ENCODE measurements at places on chromosomes 12 and 14.

DNA sequence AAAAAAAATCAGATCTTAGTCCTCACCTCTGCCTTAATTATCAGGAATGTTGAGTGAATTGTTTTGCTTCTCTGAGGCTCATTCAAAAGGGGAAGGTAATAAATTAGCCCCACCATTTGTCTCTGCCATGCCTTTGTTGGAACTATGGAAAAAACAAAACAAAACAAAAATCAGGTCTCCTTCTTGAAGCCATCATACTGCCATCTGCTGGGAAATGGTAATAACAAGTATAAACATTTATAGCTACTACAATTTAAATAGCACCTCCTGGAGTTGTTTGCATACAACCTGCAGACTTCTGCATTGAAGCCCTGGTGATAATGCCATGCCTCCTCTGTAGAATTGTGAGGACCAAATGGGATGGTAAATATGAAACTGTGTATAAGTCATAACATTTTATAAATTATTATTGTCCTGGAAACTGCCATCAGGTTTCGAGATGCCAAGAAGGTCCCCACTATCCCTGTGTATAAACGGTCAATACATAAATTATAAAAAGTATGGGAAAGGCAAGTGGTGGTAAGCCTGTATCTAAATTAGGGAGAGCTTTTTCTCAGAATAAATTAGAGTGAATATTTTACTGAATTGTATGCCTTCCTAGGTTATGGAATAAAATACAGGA, 87.2 kb upstream of the FGD4 start:
- no peak for DNase-seq

DNA sequence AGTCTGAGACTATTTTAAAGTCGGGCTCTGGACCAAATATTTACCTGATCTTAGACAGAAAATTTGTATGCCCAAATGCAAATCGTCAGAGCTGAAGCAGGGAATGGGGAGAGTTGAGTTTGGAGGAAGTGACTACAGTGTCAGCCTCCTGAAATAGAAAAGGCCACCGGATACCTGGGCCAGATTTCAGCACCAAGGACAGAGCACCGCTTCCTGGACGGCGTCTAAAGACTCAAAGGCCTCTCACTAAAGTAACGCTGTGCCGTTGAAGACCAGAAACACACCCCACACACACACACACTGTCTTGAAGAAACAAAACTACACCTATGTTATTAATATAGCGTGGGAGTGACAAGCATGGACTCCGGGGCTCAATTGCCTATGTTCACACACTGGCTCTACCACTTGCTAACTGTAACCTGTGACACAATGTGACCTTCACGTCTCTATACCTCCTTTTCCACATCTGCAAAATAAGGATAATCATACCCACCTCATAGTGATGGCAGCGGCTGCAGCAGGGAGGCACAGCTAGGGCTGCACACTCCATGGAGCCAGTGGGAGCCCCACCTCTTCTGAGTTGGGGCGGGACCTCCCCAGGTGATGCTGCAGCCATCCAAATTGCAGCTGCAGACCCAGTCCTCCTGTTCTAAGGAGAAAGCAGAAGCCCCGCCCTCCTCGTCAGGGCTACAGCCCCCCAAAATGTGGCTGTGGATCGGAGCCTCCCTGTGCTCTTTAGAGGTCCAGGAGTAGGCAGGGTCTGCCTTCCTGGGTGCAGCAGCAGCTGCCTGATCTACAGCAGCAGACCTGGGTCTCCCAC, 35.6 kb downstream of the KRT76 start:
- peak; percentile 30 for DNase-seq

DNA sequence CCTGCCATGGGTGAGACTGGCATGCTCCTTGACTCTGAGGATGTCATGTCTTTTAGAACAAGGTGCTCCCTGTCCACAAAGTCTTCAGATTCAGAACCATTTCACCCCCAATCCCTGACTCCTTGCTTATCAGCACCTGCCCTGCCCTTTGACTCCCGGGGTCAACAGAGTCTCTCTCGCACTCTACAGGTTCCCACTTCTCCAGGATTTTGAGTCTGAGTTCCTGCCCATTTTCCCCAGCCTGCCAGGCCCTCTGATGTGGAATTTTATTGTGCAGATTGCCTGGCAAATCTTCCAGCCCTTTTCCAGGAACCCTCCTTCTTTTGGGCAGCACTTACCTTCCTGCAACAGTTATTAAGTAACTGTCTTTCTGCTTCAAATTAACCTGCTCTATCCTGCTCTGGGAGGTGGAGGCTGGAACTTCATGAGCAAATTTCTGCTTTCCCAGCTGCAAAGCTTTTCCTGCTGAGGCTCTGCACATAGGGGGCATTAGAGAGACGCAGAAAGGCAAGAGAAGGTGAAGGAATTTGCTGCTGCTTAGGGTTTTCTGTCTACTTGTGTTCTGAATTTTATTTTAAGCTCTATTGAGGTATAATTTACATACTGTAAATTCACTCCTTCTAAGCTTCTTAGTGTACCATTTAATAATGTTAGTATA, 259.1 kb downstream of the PCNX1 start:
- DNase-seq, result no peak

DNA sequence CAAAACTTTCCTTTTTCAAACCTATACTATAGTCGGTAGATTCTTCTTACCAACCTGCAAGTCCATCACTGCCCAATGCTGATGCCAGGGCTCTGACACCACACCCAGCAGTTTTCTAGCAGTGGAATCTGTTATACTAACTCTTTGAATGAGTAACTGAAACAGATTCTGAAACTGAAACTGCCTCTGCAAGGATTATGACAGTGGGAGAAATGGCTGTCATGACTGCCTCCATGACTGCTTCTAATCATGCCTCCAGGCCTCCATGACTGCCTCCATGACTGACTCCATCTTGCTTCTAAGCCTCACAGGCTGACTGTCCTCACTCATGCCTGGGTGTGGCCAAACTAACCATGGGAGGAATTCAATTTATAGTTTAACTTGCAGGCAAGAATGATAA, 29.4 kb upstream of the OXA1L start:
- DNase-seq, result no peak

GRCh38 chr12:116561181-116561821, 2.1 kb downstream of the MAP1LC3B2 start:
- DNase-seq, result no peak

GRCh38 chr12:1581973-1582708, 12.2 kb downstream of the FBXL14 start:
- no peak for DNase-seq

DNA sequence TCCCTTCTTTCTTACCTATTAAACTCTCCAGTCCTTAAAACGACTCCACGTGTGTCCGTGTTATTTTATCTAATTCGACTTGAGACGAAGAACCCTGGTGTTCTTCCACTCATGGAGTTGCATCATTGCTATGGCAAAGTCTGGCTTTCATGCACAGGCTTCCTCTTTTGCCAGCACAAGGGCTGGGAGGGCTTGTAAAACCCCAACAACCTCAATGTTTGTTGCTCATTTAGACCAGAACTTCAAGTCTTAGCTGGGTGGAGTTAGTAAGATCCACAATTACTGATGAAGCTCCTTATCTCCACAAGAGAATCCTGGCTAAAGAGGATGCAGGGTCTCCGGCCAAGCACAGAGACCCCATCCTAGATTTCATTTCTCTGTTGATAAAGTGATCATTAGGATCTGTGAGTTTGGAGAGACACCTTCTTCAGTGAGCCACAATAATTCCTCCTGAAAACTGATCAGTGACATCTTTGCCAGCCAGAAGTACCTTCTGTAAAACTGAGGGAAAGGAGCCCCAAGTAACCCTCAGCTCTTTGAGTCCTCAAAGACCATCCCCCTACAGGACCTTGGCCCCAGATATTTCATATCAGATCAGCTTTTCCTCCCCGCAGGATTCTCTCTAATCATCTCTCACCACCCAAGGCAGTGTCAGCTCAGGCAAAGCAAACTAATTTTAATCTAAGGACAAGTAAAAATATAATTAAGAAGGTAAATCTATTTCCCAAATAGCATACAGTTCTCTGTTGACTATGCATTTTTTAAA, 514.6 kb downstream of the FUT8 start:
- DNase-seq, result no peak

- no peak for DNase-seq
Observed at GRCh38 chr14:54797556-54797955, 105.1 kb downstream of the GCH1 start.

Data from T-helper 9 cell (primary cell).